NCI-H1417 treated with DMSO at 0.1 percent for 48 hours (cell line): ENCODE measurements at places on chromosomes 3 and 15.

DNA sequence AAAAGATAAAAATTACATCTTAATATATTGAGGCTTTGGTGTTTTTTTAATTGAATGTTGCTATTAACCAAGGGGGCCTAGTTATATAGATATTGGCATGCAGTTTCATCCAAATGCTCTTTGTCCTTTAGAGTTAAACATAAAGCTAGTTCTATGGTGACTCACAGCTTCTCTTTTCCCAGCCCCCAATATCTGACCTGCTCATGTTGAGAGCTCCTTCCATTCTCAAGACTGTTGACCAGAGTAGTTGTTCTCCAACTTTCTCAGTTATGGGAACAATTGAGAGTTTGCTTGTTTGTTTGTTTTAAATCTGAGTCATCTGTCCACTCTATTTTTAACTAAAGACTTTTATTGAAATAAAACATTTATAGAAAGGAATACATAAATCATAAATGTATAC is 15.8 kb upstream of the RARB start:
- DNase-seq: no peak

GRCh38 chr3:128011140-128011539 is 41.1 kb upstream of the SEC61A1 start:
- peak; percentile 40 for DNase-seq

DNA sequence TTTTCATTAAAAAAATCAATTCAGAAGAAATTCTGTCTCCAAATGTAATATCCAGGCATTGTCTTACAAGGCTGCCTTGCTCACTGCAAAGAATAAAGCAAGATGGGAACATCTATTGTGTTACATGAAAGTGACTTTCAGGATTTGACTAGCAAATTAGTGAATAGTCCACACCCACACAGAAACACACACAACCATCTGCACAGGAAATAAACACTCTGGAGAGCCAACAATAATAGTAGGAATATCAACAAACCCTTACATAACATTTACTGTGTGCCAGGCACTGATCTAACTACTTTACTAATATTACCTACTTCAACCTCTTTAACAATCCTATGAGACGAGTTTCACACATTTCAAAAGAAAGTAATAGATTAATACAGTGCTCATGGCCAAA is 28.9 kb upstream of the ZNF385D start:
- DNase-seq: no peak

DNA sequence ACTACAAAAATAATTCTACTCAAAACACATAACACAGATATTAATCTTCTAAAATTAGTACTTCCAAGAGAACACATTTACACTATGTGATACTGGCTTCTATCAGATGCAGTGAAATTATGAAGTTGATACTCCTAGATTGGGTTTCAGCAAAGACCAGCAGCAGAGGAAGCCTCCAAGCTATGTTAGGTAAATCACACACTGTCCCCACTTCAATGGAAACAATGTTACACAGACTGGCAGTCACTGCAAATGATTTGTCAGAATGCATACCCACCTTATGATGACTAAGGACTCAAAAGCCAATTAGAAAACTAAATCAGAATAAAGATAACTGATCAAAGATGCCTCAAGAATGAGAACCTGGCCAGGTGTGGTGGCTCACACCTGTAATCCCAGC is 90.1 kb upstream of the MYO5C start:
- DNase-seq: no peak
